Activated CD8-positive, alpha-beta memory T cell treated with anti-CD3 and anti-CD28 coated beads for 48 hours (primary cell): ENCODE measurements at places on chromosomes 4 and X.

DNA sequence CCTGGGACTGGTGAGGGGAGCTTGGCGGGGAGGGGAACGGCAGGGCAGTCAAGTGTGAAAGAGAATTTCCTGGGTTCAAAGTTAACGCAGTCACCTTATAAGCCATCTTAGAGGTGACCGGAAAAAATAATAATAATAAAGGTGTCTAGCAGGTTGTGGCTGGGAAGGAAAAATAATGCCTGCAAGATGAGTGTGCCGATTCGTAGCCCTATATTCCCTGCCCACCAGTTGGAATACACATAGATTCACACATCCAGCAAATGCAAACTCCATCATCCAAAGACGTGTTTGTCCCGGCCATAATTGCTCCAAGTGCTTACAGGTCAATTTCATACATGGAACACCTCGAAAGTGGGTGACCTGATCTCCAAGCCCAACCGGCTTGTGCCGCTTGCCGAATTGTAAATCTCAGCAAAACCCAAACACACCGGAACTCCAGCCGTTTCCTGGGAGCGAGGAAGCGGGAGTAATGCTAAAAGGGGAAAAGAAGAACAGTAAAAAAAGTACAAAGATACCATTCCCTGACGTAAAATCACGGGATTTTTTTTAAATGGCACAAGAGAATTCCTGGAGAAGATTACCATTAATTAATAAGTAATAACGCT lies 1.3 kb upstream of the FAT1 start:
- no peak for DNase-seq

DNA sequence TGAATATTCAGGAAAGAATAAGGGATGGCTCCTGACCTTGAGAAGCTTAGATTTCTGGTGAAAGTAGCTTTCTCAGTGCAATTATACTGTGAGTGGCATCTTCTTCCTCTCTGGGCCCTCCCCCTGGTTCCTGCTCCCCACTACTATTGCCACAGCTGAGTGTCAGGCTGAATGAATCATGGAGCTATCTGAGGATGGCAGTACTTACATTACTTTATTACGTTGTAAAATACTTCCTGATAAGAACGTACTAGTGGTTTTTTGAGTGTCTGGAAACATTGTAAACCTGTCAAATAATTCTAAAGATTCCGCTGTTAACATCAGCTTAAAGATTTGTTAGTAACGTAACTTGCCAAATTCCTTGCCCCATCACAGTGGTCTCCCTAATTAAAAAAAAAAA lies 36.2 kb downstream of the ARHGAP10 start:
- no peak for DNase-seq

- no peak for DNase-seq
Observed at GRCh38 chr4:99290848-99291786, at the start of gene ADH1A. ADH1A (minus strand) TSS chr4:99290985; CDS start chr4:99290914, 71 bp downstream.

- DNase-seq: no peak
Observed at GRCh38 chr4:102606846-102607450, 105.8 kb downstream of the NFKB1 start.

- no peak for DNase-seq
Observed at GRCh38 chr4:4849524-4850193, 9.8 kb upstream of the MSX1 start.

GRCh38 chr4:176817204-176817603 lies 24.5 kb upstream of the VEGFC start:
- no peak for DNase-seq

DNA sequence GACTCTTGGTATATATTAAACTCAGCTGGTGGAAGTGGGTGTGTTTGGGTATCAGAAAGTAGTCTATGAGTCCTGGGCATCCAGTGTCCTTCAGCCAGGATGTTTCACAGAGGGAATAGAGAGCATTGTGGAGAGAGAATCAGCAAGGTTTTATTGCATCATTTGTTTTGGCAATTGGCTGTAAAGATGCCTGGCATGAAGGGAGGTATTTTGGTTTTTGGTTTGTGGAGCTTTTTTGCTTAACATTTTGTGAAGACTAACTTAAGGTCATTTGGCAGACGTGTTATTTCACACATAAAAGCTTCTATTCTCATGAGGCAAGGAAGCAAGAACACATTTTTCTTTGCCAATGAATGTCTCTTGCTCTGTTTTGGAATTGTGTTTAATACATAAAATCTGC lies 71.1 kb downstream of the DCLK2 start:
- DNase-seq: no peak

DNA sequence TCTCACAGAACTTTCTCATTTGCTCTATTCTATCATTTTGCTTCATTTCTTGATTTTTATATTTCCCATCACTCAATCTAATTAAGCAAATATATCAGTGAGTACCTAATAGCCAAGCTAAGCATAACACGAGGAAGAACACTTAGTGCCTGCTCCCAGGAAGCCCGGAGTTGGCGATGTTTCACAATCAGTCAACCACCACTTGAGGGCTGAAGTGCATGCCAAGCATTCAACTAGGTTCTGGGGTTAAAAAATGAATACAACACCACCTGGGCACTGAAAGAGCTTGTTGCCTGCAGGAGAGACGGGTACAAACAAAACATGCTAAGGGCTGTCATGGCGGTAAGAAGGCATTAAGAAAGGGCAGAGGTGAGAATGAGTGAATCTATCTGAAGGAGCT lies 47.5 kb downstream of the UCHL1 start:
- no peak for DNase-seq
